Iris pigment epithelial cell (primary cell): ENCODE measurements at places on chromosomes 11 and 22.

- peak; percentile 98 for DNase-seq
These were observed at the start of gene ARFGAP2 for GRCh38 chr11:47176328-47177228. ARFGAP2 (minus strand) TSS chr11:47176879; CDS start chr11:47176853, 26 bp downstream.

DNA sequence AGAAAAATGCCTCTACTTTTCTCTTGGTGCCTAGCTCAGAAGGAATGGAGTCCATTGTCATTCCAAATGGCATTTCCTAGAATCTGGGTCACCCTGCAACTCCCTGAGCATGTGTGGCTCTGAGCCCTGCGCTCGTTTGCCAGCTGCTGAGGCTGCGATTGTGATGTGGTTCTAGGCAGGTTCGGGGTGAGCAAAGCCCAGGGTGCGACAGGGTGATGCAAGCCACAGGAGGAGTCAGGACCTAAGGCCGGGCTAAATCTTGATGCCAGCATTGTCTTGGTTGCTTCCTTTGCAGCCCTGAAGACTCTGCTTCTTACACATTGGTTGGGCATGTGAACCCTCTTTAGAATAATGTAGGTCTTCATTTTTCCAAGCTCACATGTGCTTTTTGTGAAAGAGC, 131.0 kb downstream of the MORC2 start:
- no peak for DNase-seq

DNA sequence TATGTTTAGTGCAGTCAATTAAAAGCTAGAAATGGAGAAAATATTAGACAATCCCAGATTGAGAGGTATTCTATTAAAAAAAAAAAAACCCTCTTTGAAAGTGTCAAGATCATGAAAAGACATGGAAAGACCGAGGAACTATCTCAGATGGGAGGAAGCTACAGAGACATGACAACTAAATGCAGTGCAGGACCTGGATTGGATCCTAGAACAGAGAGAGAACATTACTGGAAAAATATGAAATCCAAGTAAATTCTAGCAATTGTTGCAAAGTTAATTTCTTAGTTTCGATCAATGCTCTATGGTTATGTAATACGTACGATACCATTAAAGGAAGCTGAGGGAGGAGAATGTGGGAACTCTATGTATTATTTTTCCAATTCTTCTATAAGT, 43.2 kb downstream of the SLC1A2 start:
- DNase-seq, result no peak

DNA sequence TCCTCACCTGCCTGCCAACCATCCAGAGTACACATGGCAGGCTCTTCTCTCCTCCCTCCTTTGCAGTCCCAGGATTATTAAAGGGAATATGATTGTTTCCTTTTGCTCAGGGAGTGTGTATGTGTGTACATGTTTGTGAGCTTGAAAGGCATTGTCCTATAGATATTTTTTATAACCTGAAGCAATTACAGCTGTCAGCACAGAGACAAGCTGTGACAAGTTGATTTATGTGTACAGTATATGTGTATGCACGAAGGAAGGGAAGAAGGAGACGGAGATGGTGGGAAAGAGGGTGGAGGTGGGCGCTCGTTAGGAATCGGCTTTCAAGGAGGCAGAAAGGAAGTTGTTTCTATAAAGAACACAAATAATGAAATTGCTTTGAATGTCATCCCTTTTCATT, 537.0 kb downstream of the NTM start:
- no peak for DNase-seq

- DNase-seq, result no peak
These were observed 25.3 kb upstream of the DDX17 start for GRCh38 chr22:38531251-38531938.

GRCh38 chr11:2314525-2315394, 12.9 kb downstream of the TSPAN32 start:
- DNase-seq, result peak; percentile 43

DNA sequence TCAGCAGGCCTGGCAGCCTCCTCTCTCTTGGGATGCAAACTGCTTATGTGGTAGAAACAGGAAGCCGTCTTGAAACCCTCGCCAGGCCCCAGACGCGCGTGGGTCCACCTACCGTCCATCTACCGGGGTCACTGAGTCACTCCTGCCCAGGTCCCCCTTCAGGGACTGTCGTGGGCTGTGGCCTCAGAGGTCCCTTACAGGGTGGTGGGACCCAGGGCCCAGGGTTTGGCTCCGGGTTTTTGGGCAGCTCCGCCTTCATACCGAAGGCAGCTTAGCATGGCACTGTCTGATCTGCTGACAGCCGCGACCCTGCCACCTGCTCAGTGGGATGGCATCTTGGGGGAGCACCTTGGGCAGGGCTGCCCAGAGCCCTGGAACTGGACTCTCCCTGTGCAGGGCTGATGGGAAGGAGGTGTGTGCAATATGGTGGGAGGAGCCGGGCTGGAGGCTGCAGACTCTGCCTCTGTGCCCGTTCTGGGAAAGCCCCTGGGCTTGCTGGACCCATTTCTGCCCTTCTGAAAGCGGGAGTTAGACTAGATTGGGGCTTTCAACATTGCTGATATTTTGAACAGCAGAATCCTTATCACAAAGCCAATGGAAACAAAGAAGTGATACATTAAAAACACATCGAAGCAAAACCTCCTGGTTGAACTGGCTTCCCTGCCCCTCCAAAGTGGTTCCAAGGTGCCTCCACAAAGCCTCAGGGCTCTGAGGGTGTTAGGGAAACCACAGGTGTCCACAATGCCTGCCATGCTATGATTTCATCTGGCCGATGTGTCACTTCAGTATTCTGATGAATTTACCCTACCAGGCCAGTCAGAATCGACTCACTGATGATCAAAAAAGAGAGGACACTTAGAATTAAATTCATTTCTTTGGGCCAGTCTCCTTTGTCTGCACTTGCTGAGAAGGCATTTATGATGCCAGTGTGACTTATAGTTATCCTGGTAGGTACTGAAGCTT, 316.5 kb downstream of the KIRREL3 start:
- DNase-seq, result no peak

DNA sequence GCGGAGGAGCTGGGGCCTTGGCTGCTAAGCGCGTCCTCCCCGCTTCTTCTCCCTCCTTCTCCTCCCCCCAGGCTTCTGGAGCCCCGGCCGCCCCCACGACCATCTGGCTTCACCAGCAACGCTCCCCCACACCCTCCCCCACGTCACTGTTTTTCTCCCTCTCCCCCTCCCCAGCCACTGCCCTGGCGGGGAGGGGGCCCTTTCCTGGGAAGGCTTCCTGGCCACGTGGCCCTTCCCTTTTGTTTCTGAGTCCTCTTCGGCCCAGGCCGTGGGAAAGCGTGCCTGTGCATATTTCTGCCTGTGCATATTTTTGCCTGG, 27.7 kb downstream of the RTN4R start:
- no peak for DNase-seq

DNA sequence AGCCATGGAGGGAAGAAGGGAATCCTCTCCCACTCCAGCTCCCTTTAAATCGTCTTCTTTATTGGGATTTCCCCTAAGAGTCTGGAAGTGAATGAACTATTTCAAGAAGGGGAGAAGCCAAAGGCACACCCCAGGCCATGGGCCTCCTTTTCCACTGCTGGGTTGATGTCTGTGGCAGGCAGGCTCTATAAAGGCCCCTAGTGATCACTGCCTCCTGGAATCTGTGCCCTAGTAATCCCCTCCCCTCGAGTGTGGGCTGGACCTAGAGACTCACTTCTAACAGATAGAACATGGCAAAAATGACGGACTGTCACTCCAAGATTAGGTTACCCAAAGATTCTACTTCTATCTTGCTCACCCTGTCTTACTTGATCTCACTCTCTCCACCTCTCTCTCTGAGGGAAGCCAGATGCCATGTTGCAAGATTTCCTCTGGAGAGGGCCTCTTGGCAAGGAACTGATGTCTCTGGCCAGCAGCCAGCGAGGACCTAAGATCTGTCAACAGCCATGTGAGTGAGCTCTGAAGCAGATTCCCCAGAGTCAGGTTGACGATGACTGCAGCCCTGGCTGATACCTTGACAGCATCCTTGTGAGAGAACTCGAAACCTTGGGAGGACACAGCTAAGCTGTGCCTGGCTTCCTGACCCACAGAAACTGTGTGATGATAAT, 444.8 kb downstream of the SOX6 start:
- peak; percentile 44 for DNase-seq

- DNase-seq, result no peak
These were observed 13.3 kb upstream of the CABP7 start for GRCh38 chr22:29706486-29706885.

DNA sequence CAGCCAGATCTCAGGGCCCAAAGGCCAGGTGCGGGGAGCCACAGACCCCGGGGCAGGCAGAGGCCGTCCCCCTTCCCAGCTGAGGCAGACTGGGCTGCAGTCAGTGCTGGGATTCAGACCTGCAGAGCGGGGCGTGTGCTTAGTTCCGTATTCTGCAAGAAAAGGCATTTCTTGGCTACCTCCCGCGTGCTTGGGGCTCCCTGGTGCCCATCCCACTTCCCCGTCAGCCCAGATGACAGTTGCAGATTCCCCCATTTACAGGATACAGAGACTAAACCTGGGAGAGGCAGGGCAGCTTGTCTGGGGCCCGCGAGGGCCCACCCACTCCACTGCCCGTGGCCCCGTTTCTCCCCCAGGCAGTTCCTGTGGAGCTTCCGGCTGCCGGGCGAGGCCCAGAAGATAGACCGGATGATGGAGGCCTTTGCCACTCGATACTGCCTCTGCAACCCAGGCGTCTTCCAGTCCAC, 18.3 kb downstream of the CYTH4 start:
- no peak for DNase-seq

DNA sequence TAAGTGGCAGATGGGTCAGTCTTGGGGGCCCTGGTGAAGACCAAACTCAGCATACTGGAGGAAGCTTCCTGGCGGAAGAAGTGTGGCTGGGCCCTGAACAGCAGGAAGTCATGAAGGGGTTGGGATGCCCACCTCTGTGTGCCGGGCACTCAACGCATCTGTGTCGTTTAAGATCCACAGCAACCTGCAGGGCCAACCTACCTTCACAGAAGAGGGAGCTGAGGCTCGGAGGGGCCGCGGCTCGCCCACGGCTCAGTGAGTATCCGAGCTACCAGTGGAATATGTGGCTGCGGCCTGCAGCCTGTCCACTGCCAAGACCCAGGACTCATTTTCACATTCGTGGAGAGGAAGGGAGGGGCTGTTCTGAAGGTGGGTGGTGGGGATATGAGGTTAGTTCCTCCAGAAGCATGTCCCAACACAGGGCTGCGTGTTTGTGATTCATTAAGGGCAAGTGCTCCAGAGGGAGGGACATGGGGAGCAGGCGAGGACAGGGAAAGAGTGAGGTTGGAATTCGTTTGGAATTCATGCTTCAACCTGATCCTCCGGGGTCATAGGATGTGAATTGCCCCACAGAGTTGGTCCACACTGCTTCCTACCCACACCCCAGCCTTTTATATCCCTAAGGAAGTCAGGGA, 99.6 kb downstream of the MPPED1 start:
- DNase-seq, result no peak

- DNase-seq, result peak; percentile 32
These were observed 75.0 kb upstream of the OR4B1 start for GRCh38 chr11:48141475-48142122.

GRCh38 chr11:27207025-27207650, 155.9 kb downstream of the CCDC34 start:
- DNase-seq, result peak; percentile 44

DNA sequence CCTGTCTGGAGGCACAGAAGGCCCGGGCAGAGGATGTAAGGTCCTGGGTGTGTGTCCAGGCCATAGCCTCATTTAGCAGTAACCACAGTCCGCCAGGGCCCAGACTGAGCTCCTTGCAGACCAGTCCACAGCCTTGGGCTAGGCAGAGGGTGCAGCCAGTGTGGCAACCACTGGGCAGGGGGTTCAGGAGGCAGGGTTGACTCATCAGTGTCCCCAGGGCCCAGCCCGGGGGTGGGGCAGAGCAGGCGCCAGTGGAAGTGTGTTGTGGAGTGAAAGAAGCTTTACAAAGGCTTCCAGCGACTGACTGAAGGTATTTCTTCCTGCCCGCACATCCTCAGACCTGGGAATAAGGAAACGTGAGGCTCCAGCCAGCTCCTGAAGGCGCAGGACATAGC, 27.7 kb upstream of the WNT11 start:
- DNase-seq, result no peak

DNA sequence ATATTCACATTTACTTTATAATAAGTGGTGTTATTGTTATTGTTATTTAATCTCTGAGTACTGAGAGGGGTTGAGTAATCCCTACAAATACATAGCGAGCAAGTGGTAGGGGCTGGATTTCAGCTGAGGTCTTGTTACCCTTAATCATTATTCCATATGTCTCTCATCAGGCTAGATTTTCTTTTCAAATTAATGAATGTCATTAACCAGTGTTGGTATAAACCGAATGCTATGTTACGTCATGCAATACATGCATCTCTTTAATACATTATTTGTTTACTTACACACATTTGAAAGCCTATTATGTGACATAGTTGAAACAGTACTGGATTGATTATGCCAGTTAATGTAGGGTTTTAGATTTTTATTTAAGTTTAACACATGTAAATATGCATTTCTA, 18.9 kb downstream of the PDGFD start:
- no peak for DNase-seq

- no peak for DNase-seq
These were observed 29.6 kb downstream of the INSC start for GRCh38 chr11:15144347-15144746.

- DNase-seq, result no peak
These were observed 45.3 kb upstream of the GCAT start for GRCh38 chr22:37762389-37762836.

GRCh38 chr11:128464878-128465450, 122.4 kb downstream of the ETS1 start:
- DNase-seq, result no peak
